ENCODE measurements at places on chromosomes 16 and 17. TPM values are rescaled to one million over a fixed set of nuclear protein-coding genes. Genes with fewer than 3 reads are reported as not detected.
A peak's percentile ranks its signal among the peaks of the same experiment; 100 is the strongest.

Gene LIG3
- 35.2 TPM for total RNA-seq

Gene NPW
- total RNA-seq, result 0.36 TPM

Gene TEKT5
- total RNA-seq, result not detected

Gene VWA3A
- total RNA-seq, result 0.71 TPM

Gene C16orf89
- 44.3 TPM for total RNA-seq

Gene MRPS23
- 27.1 TPM for total RNA-seq

Gene COL1A1
- total RNA-seq, result 262 TPM

Gene HS3ST6
- total RNA-seq, result not detected

Gene PPP1R1B
- 3.3 TPM for total RNA-seq

Gene MNT
- total RNA-seq, result 37.7 TPM

- DNase-seq, result no peak
Observed at GRCh38 chr16:46614006-46614405, 7.2 kb downstream of the SHCBP1 start.

GRCh38 chr17:80751070-80751945 lies 206.7 kb downstream of the RPTOR start:
- no peak for DNase-seq

DNA sequence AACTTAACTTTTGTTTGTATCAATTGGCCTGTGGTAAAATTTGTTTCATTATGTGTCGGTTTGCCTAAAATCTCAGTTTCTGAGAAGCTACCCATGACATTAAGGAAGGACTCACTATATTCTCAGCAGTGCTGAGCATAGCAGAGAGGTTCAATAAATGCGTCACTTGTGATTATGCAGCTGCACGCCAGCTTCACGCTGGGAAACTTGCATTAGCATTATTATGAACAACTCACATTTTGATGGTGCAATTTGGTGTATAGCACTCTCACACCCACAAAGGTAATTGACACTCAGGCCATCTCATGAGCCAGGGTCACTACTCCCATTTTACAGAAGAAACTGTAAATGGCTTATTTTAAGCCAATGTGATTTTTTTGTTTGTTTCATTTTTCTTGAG lies 80.6 kb upstream of the SALL1 start:
- DNase-seq, result no peak

GRCh38 chr16:27430512-27430911 lies 28.5 kb downstream of the IL21R start:
- no peak for DNase-seq

- no peak for DNase-seq
Observed at GRCh38 chr17:3747805-3748204, 24.1 kb downstream of the HASPIN start.

- peak; percentile 96 for DNase-seq
Observed at GRCh38 chr16:667780-668518, at the start of gene RHOT2. TSS of gene RHOT2 (plus strand) at chr16:668132. CDS start at chr16:668200, 68 bp downstream.

DNA sequence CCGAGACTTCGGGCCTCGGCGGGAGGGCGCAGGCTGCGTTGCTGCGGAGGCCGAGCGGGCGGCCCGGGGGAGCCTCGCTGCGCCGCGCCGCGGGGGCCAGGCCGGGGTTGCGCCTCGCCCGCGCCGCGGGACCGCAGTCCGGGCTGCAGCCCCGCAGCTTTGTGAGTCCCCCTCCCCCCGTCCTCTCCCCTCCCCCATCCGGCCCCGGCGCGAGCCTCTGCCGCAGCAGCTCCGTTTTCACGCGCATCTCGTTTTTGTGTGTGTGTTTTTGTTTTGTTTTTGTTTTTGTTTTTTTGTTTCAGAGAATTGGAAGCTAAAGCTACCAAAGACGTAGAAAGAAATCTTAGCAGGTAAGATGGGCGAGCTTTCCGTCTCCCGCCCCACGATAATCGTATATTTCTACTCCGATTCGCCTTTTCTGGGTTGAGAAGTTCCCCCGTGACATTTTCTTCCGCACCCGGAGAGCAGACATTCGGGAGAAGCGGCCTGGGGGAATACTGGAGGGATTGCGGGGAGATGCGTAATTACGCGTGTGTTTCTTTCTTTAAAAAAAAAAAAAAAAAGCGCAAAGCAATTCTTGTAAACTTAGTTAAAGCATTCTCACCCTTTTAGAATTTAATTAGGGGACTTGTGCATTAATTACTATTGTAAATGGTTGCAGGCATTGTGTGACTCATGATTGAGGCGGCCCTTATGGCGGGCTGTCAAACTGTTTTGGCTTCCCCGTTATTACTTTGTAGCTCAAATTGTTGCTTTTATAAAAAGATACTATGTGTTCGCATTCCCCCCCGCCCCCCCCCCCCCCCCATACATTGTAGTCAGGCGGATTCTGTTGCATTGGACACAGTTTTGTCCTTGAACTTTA lies 732 bp downstream of the TNRC6A start:
- peak; percentile 66 for DNase-seq

- no peak for DNase-seq
Observed at GRCh38 chr16:14186007-14186794, 115.1 kb downstream of the MRTFB start.

DNA sequence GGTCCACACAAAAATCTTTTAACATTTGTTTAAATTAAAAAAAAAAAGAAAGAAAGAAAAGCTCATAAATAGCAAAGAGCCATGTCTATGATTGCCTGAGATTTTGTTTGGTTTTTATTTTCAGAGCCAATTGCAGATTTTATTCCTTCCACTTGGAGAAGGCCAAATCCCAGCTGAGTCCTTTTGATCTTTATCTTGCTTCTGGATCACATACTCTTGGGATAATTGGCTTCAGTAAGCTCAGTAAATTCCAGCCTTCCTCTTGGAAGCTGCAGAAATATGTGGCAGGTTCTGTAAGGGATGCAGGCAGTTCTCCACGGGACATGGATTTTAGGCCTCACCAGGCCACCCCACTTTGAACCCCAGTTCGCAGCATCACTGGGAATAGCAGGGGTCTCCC lies 63.3 kb upstream of the TMC5 start:
- no peak for DNase-seq

DNA sequence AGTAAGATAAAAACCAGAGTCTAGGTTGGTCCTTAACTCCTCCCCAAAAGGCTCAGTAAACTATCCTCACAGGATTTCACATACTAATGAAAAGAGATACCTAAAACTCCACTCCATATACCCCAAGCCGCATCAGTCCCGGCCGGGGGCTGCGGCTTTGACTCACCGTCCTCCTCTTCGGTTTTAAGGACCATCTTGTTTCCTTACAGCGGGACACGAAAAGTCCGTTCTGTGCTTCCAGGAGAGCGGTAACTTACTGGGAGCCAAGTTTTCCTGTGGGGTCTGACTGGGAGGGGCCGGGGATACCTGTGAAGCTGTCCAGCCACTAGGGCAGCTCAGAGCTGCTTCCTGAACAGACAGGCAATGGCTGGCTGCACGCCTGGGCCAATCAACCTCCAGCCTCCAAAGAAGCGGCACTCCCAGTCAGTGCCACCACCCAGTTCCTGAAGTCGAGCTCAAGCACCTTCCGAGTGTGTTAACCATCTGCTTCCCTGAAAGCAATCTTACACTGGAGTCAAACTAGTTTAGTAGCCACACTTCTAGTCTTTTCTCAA lies 45.5 kb downstream of the CYTH1 start:
- DNase-seq, result peak; percentile 74

DNA sequence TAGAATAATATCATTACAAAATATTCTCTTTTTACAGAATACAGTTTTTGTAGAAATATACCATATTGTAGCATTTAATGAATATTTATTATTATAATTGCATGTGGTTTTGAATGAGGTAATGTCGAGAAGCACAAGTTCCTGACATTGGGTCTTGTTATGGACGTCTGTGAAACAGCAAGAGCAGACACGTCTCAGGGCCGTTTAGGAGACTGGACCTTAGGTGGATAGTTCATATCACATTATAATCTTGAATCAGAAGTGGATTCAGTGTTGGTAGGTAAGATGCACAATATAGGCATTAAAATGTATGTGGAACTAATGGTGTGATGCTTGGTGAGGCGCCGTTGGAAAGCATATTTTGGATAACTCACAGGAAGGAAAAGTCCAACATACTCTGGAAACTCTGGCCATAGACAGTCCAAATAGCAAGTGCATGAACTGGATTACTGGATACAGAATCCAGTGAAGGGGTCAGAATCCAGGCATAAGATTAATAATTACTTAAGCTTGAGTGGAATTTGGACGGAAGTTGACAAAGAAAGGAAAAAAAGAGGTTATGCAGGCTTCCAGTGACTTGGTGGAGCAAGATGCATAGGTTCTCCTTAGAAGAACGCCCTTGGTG lies 17.2 kb downstream of the ABCA8 start:
- no peak for DNase-seq

GRCh38 chr17:81712468-81713003 lies 452 bp downstream of the SLC25A10 start:
- no peak for DNase-seq

GRCh38 chr17:76946111-76946771 lies 78.0 kb downstream of the MGAT5B start:
- DNase-seq, result no peak

- no peak for DNase-seq
Observed at GRCh38 chr16:82133798-82134197, 36.2 kb downstream of the MPHOSPH6 start.

DNA sequence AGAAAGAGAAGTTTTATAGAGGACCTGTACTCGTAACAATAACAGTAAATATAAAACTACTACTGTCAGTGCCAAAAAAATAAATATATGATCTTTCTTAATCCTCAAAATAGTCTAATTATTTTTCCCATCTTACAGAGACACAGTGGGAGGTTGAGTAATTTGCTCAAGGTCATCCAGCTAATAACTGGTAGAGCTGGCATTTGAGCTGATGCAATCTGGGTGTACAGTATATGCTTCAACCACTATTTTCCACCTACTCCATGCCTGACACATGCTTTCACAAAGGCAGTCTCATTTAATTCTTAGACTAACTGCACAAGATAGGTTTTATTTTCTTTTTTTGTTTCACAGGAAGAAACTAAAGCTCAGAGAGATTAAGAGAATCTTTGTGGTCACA lies 33.6 kb downstream of the PIGL start:
- DNase-seq, result no peak

DNA sequence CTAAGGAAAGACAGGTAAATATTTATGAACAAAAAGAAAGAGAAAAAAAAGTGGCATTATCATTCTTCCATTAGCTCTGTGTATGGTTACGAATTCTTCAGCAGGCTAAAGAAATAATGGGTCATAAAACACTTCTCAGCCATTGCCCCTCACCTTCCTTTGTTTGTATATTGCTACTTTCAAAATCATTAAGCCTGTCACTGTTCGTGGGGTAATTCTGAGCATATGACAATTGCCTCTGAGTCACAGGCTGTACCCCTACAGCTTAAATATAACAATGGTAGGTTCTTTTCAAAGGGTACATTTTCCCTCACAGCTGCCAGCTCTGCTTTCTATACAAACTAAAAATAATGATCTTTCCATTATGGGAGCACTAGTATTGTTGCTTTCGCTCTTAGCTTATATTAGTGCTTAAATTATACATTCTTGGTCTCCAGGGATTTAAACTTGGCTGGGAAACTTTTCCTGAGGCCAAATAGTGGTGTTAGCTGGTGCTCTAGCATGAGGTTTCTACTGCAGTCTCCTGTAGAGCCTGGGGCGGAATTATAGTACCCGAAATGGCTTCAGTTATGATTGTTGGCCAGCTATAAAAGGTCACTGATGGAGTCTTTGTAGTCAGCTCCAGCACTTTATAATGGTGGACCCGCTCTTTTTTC lies 74.7 kb upstream of the CDH11 start:
- DNase-seq, result no peak

DNA sequence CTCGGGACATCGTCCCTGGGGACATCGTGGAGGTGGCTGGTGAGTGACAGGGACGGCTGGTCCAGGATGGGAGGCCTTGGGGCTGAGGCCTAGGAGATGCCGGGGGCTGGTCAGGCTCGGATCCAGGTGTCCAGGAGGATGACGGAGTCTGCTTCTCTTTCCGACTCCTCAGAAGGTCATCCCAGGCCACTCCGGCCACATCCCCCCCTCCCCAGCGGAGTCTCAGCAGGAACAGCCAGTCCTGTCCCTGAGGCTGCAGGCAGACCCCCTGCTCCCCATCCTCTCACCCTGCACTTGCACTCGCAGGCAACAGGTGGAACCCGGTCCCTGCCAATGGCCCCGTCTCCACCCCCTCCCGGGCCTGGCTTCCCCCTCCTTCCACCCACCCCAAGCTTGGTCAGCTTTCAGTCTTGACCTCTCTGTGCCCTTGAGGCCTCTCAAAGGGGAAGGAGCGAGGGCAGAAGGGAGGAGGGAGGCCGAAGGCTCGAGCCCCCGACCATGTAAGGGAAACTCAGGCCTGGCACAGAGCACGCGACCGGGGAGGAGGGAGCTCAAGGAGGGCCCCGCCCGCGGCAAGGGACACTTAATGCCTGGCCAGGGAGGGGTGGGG lies 4.4 kb downstream of the ATP2A1 start:
- DNase-seq, result no peak

Measured in sciatic nerve (tissue), 2 donors.